DMS79 (cell line): ENCODE measurements at places on chromosomes 3 and 15.

DNA sequence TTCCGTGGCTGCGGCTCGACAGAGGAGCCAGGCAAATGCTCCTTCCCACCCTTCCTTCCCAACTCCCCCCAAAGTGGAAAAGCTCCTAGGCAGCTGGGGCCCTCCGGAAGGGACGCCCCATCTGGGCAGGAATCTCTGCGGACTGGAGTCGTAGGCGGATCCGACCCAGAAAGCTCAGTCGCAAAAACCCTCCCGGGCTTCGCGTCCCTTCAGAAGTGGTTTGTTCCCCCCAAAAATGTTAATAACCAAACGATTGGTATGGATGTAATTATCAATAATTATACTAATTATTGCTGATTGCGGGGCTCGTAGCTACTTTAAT is 3.8 kb downstream of the RNU6-1 start:
- DNase-seq, result no peak

DNA sequence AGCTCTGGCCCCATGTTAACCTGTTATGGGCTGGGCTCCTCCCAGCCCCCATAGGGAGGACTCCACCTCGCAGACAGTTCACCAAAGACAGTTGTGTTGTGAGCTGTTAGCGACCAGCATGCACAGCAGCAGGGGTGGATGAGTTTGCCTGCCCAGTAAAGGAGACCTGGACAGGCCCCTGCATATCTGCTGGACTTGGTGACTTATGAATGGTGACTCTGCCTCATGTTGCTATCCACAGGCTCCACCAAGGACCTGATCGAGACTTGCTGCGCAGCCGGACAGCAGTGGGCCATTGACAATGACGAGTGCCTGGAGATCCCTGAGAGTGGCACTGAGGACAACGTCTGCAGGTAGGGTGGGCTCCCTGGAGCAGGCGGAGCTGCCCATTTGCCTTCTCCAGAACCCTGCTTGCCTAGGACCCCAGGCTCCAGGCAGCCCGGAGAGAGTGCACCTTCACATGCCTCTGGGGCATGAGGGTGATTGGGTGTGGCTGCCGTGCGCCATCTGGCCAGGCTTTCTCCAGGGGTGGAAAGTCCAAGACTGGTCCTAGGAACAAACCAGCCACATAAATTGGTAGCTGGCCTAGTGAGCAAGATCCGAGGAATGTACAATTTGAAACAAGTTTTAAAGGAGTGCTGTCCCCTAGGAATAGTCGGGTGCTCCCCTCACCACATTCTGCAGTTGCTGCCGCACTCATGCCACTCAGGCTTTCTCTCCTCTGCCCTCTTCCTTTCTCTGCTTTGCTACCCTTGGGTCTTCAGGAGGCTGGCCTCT is 59.1 kb downstream of the FBLN2 start:
- DNase-seq, result no peak

GRCh38 chr15:90762109-90762508 is 45.0 kb downstream of the BLM start:
- DNase-seq, result no peak

DNA sequence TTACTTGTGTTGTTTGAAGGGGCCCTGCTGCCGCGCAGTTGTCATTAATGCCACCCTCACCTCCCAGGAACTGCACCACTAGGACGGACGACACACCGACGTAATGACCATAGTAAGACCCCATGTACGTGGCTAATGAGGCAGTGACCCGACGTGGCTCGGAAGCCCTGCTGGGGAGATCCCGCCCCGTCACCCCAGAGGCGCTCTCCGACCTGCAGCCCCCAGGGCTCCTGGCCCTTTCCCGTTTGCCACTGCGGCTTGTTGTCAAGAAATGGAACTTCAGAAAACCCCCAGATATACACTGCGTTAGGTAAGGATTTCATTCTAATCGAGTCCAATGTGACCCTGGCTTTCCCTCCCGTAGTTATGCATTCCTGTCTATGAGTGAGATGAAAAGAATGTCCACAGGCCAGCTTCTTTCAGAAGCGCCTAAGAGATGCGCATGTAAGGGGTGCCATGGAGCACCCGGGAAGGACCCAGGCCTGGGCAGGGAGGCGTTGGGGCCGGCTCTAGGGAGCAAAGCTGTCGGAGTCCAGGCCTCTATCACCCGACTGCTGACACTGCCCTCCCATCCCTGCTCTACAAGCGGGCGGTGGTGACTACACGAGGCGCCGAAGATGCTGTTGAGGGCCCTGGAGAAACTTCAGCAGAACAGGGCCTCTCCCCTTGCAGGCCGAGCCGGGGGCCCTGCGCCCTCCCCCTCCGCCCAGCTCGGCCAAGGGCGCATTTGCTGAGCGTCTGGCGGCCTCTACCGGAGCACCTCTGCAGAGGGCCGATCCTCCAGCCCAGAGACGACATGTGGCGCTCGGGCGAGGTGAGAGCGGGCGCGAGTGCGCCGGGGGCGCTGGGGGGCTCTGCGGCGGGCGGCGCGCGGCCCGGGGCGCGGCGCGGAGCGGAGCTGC is at the start of gene GABRA5:
GABRA5 (plus strand) TSS at position 765 of the 902 bp plus-strand sequence. CDS start 2,187 bp downstream, outside the sequence.
- peak; percentile 46 for DNase-seq

- DNase-seq, result no peak
Measured at GRCh38 chr15:78762985-78763795, 48.1 kb downstream of the ADAMTS7 start.

GRCh38 chr3:64732576-64732975 is 44.8 kb upstream of the ADAMTS9 start:
- DNase-seq, result no peak

GRCh38 chr15:81294516-81294880 is 29.4 kb downstream of the STARD5 start:
- DNase-seq, result no peak
